Natural killer cell (primary cell): ENCODE measurements at places on chromosomes 13 and 19. TPM values are rescaled to one million over a fixed set of nuclear protein-coding genes. Genes with fewer than 3 reads are reported as not detected.
A peak's percentile ranks its signal among the peaks of the same experiment; 100 is the strongest.

DNA sequence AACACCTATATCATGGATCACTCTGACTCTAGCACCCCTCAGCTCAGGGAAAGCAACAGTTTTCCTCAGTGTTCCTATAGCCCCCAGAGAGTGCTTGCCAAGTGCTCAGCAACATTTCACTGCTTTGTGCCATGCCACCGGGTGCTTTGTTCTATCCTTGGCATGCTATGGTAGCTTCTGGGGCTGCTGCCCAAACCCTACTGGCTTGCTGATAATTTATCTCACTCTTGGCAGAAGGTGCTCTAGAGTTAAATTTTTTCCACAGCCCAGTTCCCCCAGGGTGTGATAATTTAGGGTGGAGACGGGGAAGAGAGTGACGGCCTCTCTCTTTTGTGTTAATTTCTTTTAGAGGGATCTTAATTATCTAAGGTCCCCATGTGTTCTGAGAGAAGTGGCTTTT lies 12.6 kb upstream of the CSNK1A1L start:
- H3K36me3 ChIP-seq, result no peaks in the 10 kb centered on the region
- H3K4me3 ChIP-seq, result no peak overlapping the region
- DNase-seq, result no peak

DNA sequence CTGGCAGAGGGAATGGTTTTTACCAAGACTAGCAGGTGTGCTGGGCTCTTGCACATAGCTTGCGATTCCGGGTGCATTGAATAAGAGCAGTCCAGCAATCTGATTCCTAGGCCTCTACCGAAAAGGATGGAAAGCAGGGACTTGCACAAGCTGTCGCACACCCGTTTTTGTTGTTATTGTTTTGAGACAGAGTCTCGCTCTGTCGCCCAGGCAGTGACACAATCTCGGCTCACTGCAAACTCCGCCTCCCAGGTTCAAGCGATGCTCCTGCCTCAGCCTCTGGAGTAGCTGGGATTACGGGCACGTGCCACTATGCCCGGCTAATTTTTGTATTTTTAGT lies 5.5 kb downstream of the EBI3 start:
- no peaks in the 10 kb centered on the region for H3K27me3 ChIP-seq
- H3K36me3 ChIP-seq, result no peaks in the 10 kb centered on the region
- H3K4me3 ChIP-seq, result no peak overlapping the region
- H3K27ac ChIP-seq, result no peak overlapping the region

GRCh38 chr19:677601-678436 lies 1.6 kb downstream of the FSTL3 start:
- H3K4me3 ChIP-seq, result no peak overlapping the region
- peaks cover 24% of the 10 kb centered on the region for H3K27me3 ChIP-seq
- no peak overlapping the region for H3K27ac ChIP-seq
- H3K36me3 ChIP-seq, result no peaks in the 10 kb centered on the region
- DNase-seq, result no peak

- DNase-seq, result no peak
- H3K27ac ChIP-seq, result no peak overlapping the region
- no peaks in the 10 kb centered on the region for H3K27me3 ChIP-seq
- no peaks in the 10 kb centered on the region for H3K4me1 ChIP-seq
- no peaks in the 10 kb centered on the region for H3K36me3 ChIP-seq
These were observed 79.5 kb downstream of the KLF5 start for GRCh38 chr13:73138276-73138637.

DNA sequence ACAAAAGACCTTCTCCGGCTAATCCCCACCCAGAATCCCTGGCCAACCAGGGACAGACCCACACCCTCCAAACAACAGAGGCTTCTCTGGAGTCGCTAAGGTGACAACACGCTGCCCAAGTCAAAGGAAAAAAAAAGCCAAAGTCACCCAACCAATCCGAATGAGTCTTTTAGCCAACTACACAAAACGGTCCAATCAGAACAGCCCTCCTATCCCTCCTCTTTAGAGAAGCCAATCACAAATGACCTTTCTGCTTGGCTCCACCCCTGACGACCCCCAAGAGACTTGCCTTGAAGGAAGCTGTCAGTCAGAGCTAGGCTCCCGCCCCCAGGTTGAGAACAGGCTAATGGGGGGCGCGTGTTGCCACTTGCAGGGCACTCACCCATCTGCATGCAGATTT lies 6.6 kb upstream of the FBXW9 start:
- H3K36me3 ChIP-seq, result peaks cover 41% of the 10 kb centered on the region
- no peak overlapping the region for H3K27ac ChIP-seq
- no peak for DNase-seq
- H3K4me1 ChIP-seq, result no peaks in the 10 kb centered on the region
- H3K4me3 ChIP-seq, result no peak overlapping the region

DNA sequence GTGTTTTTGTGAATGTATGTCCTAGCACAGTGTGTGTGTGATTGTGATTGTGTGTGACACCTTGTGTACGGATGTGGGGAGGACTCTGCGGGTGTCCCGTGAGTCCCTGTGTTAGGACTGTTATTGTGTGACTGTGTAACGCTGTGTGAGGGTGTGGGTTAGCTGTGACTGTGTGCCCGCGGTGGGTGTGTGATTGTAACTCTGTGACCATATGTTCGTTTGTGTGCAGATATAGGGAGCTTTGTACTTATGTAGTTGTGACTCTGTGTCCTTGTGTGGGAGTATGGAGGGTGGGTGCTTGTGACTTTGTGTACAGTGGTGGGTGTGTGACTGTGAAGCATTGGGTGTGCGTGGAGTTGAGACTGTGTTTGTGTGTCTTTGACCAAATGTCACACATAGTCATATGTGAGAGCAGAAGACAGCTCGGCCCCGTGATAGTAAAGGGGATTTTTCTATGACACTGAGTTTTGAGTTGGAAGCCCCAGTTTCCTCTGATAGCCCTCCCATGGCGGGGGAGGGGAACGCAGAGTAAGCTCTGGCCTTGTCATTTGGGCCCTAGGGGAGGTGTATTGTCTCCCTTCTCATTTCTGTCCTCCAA lies 949 bp upstream of the ZNF260 start:
- H3K4me1 ChIP-seq, result peaks cover 17% of the 10 kb centered on the region
- peak overlapping the region; percentile 93 for H3K27ac ChIP-seq
- no peaks in the 10 kb centered on the region for H3K27me3 ChIP-seq
- H3K36me3 ChIP-seq, result peaks cover 7% of the 10 kb centered on the region

GRCh38 chr13:48266701-48267639 lies 34.0 kb downstream of the ITM2B start:
- peaks cover 8% of the 10 kb centered on the region for H3K4me1 ChIP-seq
- H3K36me3 ChIP-seq, result peaks cover 24% of the 10 kb centered on the region
- no peak overlapping the region for H3K27ac ChIP-seq
- H3K27me3 ChIP-seq, result no peaks in the 10 kb centered on the region

- DNase-seq, result no peak
- peaks cover 7% of the 10 kb centered on the region for H3K27me3 ChIP-seq
- H3K36me3 ChIP-seq, result no peaks in the 10 kb centered on the region
- H3K4me3 ChIP-seq, result no peak overlapping the region
These were observed 29.2 kb upstream of the MPHOSPH8 start for GRCh38 chr13:19604306-19604705.

GRCh38 chr13:31053091-31053490 lies 108.6 kb downstream of the HSPH1 start:
- no peaks in the 10 kb centered on the region for H3K27me3 ChIP-seq
- H3K4me1 ChIP-seq, result no peaks in the 10 kb centered on the region
- H3K4me3 ChIP-seq, result no peak overlapping the region
- no peak overlapping the region for H3K27ac ChIP-seq
- H3K36me3 ChIP-seq, result no peaks in the 10 kb centered on the region

GRCh38 chr19:7718668-7719067 lies 13.2 kb downstream of the CLEC4G start:
- no peak overlapping the region for H3K27ac ChIP-seq
- no peak overlapping the region for H3K4me3 ChIP-seq
- no peak for DNase-seq

- H3K27ac ChIP-seq, result no peak overlapping the region
- H3K27me3 ChIP-seq, result peaks cover 5% of the 10 kb centered on the region
- DNase-seq, result no peak
- peaks cover 3% of the 10 kb centered on the region for H3K36me3 ChIP-seq
These were observed 2.3 kb upstream of the MICU2 start for GRCh38 chr13:21606251-21606650.

- H3K27ac ChIP-seq, result no peak overlapping the region
- no peaks in the 10 kb centered on the region for H3K27me3 ChIP-seq
- no peaks in the 10 kb centered on the region for H3K4me1 ChIP-seq
- no peak overlapping the region for H3K4me3 ChIP-seq
- DNase-seq, result no peak
These were observed 386.6 kb downstream of the KCNRG start for GRCh38 chr13:50401721-50402465.

The ABCA7 gene
- total RNA-seq, result 149 TPM

The ICAM3 gene
- total RNA-seq, result 224 TPM

The NOVA2 gene
- total RNA-seq, result not detected

The CYP2B6 gene
- not detected for total RNA-seq

The CADM4 gene
- total RNA-seq, result not detected

The FCGBP gene
- total RNA-seq, result 10.6 TPM

The RNF17 gene
- not detected for total RNA-seq

The RNF225 gene
- not detected for total RNA-seq
